Stimulated activated CD4-positive, alpha-beta T cell treated with anti-CD3 and anti-CD28 coated beads, Interleukin-15, amount 100 ng/mL, for 48 hours (primary cell): ENCODE measurements at places on chromosomes 11 and 22.
A peak's percentile ranks its signal among the peaks of the same experiment; 100 is the strongest.

DNA sequence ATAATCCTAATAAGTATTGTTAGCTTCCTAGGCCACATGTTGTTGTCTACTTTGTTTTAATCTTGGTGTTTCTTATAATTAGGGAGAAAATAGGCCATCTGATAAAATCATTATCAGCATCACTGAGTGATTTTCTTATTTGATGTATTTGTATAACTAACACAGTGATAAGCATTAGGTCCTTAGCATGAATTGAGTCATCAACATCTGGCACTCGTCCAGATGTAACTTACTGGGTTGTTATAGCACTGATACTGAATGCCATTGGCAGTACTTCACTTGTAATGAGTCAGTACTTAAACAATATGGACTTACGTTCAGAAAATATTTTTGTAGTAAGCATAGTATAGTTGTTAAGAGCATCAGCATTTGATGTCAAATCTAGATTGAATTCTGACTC, 16.2 kb downstream of the API5 start:
- no peak for DNase-seq

DNA sequence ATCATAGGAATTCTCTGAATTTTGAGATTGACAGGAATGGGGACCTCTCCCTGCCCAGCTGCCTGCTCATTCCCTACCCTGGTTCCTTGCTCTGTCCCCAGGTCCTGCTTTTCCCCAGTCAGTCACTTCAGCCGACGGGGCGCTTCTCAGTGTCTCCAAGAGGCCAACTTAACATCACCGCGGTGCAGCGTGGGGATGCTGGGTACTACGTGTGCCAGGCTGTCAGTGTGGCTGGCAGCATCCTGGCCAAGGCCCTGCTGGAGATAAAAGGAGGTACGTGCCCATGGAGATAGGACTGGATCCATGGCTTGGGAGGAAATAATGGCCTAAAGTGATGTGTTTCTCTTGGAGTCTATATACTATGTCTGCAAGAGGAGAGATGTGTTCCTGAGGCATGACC, 7.0 kb downstream of the ROBO3 start:
- DNase-seq: no peak

- peak; percentile 47 for DNase-seq
Observed at GRCh38 chr22:41526830-41527799, 17.2 kb downstream of the POLR3H start.

DNA sequence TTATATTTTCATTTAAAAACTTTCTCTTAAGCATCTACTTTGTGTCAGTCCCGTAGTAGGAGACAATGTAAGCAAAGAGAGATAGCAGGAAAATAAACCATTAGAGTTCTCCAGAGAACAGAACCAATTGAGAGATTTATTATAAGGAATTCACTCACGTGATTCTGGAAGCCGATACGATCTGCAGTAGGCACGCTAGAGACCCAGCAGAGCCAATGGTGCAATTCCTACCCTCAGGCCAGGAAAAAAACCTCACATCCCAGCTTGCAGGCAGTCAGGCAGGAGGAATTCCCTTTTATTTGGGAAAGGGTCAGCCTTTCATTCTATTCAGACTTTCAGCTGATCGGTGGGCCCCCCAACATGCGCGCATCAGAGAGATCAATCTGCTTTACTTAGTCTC, 7.3 kb upstream of the PLEKHA7 start:
- no peak for DNase-seq

DNA sequence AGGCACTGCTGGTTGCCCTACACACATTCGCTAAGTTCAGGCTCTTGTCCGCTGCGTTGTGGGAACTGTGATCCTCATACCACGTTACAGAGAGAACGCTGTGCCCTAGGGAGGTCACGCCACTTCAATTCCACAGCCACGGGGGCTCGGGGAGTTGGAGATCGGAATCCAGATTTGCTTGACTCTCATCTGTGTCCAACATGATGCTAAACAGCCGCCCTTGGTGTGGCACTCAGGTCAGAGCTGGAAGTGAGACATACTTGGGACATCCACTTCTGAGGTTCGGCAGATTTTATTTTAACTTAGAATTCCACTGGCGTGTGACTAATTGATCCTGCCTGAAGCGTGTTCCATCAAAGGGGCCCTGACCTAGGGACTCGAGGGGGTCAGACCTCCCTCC, 41.7 kb downstream of the RIBC2 start:
- DNase-seq: no peak

DNA sequence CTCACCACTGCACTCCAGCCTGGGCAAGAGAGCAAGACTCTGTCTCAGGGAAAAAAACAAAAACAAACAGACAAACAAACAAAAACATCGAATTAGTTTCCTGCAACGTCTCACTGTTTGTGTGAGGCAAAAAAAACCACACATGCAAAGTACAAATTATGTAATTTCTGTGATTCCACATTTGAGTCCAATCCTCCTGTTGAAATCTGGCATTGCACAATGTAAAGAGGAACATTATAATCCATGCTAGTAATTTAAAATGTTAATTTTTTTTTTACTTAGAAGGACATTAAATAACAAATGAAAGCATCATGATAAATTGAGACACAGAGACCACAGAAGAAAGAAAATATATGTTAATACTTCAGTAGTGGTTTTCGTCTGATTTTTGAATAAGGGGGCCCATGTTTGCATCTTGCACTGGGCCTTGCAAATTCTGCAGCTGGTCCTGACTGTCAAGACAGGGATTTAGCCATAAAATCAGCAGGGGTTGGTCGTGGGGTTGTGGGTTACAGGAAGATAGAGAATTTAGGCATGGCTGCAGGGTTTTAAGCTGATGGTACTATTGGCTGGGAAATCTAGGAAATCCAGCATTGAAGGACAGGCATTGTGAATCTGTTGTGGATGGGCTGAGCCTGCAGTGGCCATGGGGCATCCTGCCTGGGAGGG, 102.6 kb upstream of the ALDH3B2 start:
- no peak for DNase-seq

DNA sequence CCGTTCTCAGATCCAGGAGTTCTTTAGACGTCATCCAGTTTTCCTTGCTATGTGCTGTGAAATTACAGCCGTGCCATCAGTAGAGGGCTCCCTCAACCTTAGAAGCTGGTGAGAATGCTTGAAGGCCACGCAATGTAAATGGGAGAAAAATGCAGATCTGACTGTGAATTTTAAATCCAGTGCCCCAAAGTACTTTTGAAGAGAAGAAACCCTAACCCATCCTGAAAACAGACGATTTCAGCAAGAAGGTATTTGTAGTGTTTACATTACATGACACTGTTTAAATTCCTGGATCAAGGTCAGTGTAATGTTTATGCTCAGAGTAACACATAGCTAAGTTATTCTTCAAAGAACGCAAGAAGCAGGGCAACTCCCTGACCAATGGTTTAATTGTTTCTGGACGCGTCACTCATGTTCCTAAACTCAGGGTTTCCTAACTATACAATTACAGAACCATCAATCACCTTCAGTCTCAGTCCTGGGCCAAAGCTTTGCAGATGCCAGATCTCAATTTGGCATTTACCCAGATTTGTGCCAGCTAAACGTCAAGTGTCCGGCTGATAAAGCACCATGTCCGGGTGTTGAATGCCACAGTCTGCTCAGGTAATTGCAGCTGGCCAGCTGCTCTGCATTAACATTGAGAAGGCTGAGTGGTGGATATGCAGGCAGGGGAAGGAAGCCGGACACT, 38.2 kb downstream of the ADAMTS8 start:
- no peak for DNase-seq

- no peak for DNase-seq
Observed at GRCh38 chr11:11866203-11866602, 24.4 kb downstream of the USP47 start.

- no peak for DNase-seq
Observed at GRCh38 chr11:83241291-83241946, 44.7 kb downstream of the CCDC90B start.

GRCh38 chr22:48429446-48430020, 1398.1 kb downstream of the BRD1 start:
- no peak for DNase-seq

- DNase-seq: no peak
Observed at GRCh38 chr11:57776031-57776521, 14.5 kb downstream of the CTNND1 start.

- DNase-seq: no peak
Observed at GRCh38 chr22:27022274-27022895, 365.0 kb downstream of the MIAT start.

DNA sequence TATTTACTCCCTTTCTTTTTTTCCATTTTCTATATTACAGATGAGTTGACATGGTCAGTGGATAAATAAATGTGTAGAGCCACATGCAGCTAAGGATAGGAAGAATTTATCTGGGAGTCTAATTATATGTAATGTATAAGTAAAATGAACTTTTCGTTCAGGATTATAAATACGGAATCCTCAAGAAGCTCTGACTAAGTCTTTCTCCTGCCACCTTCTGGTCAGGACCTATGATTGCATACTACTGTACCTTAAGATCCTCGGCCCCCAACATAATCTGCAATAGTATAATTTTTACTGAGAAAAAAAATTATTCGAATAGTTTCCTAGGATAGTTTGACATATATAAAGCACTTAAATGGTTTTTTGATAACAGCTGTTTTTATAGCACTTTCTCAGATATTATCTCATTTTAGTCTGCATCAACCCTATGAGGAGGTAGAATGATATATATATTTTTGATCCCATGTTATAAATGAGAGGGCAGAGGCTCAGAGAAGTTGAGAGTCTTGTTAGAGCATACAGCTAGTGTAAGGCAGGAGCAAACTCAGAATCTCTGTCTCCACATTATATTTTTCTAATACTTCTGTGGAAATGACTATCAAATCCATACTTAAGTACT, 36.1 kb downstream of the CCDC90B start:
- DNase-seq: no peak

- DNase-seq: no peak
Observed at GRCh38 chr11:120554766-120555432, 43.4 kb downstream of the GRIK4 start.

- no peak for DNase-seq
Observed at GRCh38 chr22:25085156-25085555, 114.5 kb upstream of the CRYBB3 start.

DNA sequence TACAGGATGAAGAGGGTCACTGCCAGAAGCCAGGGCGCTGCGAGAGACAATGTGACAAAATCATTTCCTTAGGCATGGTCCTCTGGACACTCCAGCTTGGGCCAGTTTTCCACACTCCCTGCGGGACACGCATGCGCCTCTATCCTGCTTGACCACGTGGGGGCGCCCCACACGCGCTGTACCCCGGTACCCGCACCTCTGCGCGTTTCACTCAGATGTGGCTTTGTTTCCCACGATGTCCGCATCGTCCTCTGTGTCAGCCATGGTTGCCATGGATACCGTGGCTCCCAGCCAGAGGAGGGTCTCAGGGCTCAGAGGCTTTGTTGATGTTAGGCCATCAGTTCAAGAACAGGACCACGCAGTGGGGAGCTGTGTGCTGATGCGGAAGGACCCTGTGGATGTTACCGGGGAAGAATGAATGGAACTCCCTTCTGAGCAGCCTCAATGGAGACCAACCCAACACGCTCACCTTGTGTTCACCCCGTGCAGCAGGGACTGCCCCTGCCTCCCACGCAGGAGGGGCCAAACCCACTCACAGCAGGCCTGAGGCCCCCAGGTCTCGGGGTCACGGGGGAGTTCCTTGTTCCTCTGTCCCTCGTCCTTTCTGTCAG, 101.1 kb upstream of the SLC22A12 start:
- DNase-seq: peak; percentile 27

GRCh38 chr22:50303848-50304527, 3.5 kb downstream of the PLXNB2 start:
- no peak for DNase-seq

GRCh38 chr11:58546841-58547240, 28.8 kb downstream of the LPXN start:
- DNase-seq: no peak

DNA sequence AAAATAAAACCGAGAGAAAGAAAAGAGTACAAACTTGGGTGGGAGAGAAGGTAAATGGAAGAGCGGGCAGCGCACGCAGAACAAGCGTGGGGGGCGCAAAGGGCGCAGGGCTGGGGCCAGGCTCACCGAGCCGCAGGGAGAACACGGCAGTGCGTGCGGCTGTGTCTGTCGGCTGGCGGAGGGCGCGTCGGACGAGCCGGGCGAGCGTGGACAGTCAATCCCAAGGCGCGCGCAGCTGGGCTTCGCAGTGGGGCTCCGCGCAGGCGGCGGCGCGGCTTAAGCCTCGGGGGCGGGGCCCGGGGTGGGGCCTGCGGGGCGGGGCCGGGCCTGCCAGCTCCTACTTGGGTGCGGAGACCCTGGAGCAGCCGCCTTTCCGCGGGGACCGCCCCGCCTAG, at the start of gene UCP2:
UCP2 (minus strand) TSS at position 249 of the 395 bp plus-strand sequence. CDS start 4,465 bp downstream, outside the sequence.
- DNase-seq: peak; percentile 71

- no peak for DNase-seq
Observed at GRCh38 chr11:75308116-75308515, 43.3 kb downstream of the ARRB1 start.

DNA sequence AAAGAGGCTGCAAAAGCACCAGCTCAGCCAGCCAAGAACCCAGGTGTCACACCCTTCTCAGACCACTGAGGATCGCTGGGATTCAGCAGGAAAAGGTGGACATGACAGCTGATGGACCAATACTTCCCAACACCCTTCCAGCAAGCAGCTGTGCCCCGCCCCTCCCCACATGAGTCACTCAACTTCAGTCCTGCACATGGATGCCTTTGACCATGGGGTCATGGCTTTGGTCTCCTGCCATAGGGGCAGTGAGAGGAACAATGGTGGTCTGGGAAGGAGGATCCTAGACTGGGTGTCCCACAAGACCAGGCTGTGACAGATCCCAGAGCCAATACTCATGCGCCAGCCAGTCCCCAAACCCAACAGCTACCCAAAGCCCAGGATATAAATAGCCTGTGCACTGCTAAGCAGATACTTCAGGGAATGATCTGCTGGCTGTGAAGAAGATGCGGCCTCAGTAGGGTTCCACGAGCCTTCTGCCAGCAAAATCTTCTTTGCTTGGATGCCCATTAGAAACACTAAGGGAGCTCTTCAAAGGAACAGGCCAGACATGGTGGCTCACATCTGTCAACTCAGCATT, 5.5 kb upstream of the RGL4 start:
- DNase-seq: no peak

DNA sequence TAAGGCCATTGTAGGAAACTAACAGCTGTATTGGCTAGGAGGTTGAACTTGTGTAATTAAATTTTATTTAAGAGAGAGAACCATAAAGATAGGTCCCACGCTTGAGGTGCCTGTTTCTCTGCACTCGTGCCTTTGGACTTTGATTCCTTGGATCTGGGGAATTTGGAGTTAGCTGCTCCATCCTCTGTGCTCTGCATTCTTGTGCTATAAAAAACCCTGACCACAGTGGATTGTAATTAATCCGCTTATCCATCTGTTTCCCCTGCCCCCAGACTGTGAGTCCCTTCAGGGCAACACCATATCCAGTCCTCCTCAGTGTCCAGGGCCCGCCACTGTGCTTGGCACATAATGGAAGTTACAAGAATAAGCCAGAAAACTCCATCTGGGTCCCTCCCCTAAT, 169.8 kb downstream of the SPON1 start:
- DNase-seq: no peak

DNA sequence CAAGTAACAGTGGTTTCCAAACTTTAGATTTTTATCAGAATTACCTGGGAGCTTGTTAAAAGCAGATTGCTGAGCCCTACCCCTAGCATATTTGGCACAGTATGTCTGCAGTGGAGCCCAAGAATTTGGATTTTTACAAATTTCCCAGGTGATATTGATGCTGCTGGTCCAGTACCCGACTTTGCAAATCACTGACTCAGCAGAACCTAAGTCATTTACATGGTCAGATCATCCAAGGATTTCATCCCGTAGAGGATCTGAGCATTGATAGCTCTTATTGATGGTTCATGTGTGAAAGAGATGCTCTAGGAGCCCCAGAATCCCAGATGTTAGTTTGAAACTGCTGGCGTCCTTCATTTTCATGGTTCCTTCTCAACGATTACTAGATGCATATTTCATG, 6.0 kb downstream of the C11orf97 start:
- DNase-seq: no peak
